Mesenchymal stem cell (in vitro differentiated cells and primary cell): ENCODE measurements at places on chromosomes 6 and 20.

DNA sequence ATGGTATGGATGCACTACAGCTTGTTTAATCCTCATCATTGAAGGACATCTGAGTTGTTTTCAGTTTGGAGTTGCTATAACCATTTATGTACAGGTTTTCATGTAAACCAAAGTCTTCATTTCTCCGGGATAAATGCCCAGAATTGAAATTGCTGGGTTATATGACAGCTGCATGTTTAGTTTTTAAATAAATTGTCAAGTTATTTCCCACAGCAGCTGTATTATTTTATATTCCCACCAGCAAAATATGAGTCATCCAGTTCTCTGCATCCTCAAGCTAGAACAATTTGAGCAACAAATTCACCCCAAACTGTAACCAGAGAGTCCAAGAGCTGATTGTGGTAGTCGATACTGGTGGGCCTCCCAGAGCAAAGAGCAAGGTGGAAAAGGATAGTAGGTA, 161.0 kb upstream of the PRND start:
- DNase-seq: no peak

DNA sequence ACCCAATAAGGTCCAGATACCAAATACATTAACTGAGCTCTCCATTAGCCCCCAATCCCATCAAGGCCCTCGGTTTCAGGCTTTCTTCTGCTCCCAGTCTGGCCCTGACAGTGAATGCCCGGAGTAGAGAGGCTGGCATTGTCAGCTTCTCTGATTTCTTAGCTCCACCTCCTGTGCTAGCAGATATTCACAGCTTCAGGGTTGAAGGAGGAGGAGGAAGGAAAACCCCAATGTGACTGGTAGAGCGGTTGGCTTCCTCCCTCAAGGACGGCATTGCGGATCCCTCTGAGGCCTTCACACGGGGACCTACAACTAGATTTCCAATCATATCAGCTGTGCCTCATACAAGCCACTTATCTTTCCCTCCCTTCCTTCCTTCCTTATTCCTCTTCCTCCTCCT, 164.1 kb upstream of the SYNDIG1 start:
- DNase-seq: no peak

GRCh38 chr6:90859612-90860011, 272.7 kb upstream of the MAP3K7 start:
- DNase-seq: no peak

DNA sequence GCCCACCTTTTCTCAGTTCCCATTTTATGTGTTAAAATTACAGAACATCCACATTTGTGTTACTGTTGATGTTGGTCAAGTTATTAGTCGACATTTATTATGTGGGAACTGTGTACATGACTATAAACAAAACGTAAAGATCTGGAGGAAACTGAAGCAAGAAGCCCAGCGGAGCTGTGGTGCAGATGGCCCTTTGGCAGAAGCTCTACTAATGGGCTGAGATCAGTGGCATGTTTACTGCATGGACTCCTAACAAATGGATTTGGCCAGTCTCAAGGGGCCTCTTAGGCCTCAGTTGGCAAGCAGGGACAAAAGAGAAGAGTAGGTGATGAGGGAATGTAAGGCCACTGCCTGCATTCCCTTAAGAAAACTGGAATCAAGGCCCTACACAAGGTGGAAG, 282.1 kb upstream of the TCF21 start:
- DNase-seq: no peak

DNA sequence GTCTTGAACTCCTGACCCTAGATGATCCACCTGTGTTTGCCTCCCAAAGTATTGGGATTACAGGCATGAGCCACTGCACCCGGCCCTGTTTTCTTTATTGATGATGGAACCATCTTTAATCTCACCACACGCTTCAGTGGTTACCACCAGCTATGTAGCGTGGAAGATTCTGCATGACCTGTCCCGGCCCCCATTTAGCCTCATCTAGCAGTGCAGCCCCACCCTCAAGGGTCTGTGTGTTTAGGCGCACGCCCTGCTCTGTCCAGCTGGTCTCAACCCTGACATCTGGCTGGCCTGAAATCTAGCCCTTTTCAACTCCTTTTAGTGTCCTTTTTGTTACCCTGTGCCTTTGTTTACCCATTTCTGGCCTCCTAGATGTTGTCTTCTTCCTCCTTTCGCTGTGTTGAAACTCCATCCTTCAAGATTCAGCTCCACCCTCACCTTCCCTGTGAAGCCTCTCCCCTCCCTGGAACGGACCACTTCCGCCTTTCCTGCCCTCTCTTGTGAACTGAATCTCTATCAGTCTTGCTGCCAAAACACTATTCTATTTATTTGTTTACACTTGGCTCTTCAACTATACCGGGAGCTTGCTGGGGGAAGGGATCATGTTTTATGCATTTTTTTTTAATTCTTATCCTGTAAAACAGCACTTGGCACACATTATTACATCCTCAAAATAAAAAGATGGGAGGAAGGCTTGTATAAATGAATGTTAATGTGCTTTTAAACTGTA, 101.0 kb upstream of the MTHFD1L start:
- no peak for DNase-seq

DNA sequence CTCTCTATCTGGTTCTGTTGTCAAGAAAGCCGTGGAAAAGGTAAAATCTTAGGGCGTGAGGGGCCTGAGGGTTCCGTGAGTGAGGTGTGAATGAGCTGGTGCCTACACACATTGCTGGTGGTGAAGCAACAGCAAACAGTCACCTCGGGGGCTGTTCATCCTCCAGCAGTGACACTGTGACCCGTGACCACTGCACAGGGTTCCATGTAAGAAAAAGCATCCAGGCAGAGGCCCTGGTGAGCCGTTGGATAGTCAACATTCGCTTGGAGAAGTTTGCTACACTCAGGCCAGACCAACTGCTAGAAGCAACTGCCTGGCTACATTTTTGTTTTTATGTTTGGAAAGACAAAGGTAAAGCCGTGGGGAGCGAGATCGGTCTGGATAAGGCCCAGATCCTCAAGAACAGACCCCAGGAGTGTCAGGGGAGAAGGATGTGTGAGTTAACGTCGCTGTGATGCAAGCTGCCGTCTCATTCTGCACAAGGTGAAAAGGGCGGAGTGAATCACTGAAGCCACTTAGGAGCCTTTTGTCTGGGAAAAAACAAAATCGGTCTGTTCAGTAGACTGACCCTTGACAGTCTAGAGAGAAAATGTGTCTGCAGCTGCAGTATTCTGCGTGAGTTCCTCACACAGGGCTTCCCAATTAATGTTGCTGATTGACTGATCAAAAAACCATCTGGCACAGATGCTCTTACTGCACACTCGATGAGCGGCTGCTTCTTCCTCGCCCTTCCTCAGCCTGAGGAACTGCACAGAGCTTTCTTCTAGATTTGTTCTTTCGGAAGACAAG, 404.0 kb downstream of the SMOC2 start:
- no peak for DNase-seq

DNA sequence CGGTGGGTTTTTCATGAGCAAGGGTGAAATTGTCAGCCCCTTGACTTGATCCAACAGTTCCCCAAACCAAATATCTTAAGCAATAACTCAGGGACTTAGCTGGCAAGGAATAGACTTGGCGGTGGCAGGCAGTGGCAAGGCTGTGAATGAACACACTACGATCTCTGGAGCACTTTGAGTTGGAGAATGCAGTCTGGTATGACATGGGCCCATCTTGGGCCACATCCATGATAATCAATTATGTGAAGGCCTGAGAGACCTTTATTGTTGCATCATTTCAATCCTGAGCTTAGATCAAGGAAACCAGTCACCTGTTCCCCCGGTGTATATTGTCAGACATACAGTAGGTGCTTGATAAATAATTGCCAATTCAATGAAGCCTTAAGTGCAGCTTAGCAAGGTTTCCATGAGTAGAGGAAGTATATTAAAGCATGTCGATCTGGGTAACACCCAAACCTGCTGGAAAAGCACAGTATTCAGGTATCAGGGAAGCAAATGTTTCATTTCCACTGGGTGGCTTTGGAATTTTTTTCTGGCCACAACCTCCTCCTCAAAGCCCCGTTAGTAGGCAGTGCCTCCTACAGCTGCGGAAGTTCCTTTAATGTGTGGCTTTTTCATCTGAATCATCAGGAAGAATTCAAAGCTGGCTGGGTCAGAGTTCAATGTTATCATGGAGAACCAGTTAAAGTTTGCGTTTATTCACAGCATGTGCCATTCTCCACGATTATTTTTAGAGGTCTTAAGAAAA, 10.2 kb downstream of the CASS4 start:
- peak; percentile 69 for DNase-seq

DNA sequence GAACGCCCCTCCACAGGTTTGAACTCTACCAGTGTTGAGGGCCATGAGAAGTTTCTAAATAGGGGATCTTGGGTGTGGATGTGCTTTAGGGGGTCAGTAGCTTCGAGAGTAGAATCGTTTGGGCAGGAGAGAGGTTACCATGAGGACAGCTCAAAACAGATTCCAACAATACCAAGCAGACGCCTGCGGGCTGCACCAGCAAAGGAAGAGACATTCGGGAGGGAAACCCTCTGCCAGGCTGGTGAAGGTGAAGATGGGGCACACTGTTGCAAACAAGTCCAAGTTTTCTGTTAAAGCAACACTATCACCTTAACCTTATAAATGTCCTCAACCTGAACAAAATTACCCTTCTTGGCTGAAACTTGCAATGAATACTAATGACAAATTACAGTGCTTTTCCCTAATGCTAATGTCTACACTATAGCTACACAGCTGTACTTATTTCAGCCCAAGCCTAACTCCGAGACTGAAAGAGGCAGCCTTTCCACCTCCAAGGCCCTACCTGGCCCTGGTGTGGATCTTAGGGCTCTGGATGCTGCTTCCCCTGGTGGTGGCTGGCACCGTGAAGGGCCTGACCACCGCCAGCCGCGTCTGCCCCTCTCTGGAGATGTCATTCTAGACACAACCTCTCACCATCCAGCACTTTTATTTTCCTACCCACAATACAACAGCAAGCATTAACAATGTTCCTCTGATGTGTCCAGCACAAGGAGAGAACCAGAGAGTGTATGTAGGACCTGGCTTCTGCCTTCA, 80.1 kb downstream of the DLL1 start:
- DNase-seq: no peak

DNA sequence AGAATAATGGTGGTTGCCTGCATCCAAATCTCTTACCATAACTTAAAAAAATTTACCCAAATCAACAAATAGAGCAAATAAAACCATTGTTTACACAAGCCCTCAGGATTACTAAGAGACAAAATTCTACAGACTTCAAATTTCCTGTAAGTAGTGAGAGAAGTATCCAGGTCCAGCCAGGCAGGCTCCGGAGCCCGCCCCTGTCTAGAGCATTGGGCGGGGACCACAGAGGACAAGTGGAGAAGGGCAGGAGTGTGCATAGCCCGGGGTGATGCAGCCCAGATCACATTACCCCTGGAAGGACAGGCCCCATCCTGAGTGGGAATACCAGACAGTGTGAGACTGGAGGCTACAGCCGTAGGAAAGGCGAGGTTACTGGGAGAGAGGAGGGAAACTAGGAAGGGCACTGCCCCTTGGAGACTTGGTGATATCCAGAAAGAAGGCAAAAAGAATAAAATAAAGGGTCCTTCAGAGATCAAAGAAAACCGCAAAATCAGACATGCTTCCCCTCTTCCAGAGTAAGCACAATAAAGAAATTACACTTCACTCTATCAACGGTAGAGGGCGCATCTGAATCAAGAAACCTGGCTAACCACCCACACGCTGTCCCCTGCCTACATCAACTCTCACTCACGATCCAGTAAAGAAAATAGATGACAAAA, 26.6 kb downstream of the RIN2 start:
- peak; percentile 90 for DNase-seq

- no peak for DNase-seq
These were observed 82.9 kb upstream of the EXOC2 start for GRCh38 chr6:775863-776262.

DNA sequence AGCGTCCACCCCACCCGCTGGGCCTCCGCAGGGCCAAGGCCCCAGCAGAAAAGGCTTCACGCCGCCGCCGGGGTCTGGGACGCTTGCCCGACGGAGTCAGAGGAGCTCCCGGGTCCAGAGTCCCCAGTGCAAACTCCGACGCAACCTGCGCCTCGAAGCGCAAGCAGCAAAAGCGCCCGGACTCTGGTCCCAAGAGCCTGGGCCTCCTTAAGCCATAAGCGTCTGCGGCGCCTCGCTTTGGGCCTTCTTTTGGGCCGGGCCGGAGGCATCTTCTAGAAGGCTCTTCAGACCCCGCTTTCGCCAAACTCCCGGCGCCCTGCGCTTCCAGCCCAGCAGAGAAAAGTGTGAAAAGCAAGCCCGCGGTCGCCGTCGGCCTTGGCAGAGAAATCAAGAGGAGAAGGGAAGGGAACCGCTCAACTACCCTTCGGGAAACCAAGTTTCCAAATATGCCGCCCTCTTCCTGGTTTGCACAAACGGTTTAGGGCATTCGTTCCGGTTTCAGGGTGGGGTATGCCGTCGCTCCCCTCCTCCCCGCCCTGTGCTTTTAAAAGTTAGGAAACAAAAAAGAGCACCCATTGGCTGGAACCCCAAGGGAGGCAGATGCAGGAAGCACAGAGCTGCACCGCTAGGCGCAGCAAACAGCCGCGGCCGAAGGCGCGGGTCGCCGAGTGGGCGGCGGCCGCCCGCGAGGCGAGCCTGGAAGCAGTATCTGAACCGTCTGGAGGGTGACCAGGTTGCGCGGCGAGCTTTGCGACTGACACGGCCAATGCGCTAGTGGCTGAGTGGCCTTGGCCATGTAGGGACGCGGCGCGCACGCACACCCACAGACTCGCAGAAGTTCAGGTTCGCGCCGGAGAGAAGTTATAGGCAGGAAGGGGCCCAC, 1.2 kb downstream of the TBX18 start:
- DNase-seq: peak; percentile 85

DNA sequence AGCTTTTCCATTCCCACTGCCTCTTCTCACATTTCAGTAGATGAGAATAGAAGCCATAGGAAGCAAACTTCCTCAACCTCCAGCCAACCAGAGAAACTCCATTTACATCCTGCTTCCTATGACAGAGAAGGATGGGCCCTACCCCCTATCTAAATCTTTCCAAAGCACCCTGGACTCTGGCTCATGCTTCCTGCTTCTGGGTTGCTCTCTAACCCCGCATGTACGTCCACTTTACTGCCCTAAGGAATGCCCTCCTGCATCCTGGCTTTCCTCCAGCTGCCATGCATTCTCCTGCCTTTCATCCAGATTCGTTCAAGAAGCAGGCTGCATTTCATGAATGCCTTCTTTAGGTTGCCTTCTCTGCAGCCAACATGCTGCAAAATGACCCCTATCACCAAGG, 91.9 kb downstream of the FAM217A start:
- DNase-seq: peak; percentile 58

GRCh38 chr6:149717255-149717587, 680 bp downstream of the LATS1 start:
- no peak for DNase-seq

GRCh38 chr6:129749749-129750120, 39.8 kb upstream of the ARHGAP18 start:
- peak; percentile 67 for DNase-seq

- DNase-seq: no peak
These were observed 5.5 kb downstream of the CNKSR3 start for GRCh38 chr6:154504865-154505449.

- DNase-seq: no peak
These were observed 483 bp downstream of the SMIM26 start for GRCh38 chr20:18567739-18568091.

GRCh38 chr6:169158691-169159090, 95.0 kb downstream of the THBS2 start:
- DNase-seq: no peak

DNA sequence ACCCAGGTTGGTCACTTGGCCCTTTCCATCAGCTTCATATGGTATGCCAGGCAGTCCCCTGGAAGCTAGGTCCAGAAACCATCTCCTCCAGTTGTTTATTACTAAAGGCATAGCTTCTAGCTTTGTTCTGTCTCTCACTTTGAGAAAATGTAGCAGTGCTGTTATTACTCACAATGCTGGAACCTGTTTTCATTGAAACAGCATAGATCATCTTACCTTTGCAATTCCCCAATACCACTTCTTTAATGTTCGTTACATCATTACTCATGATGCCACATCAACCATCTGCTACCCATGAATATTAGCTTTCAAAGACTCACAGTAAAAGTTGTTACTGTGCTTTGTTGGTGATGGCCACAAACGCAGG, 88.3 kb downstream of the ADAT2 start:
- DNase-seq: no peak
